ENCODE measurements at places on chromosomes 1 and 21. TPM values are rescaled to one million over a fixed set of nuclear protein-coding genes. Genes with fewer than 3 reads are reported as not detected.
A peak's percentile ranks its signal among the peaks of the same experiment; 100 is the strongest.

DNA sequence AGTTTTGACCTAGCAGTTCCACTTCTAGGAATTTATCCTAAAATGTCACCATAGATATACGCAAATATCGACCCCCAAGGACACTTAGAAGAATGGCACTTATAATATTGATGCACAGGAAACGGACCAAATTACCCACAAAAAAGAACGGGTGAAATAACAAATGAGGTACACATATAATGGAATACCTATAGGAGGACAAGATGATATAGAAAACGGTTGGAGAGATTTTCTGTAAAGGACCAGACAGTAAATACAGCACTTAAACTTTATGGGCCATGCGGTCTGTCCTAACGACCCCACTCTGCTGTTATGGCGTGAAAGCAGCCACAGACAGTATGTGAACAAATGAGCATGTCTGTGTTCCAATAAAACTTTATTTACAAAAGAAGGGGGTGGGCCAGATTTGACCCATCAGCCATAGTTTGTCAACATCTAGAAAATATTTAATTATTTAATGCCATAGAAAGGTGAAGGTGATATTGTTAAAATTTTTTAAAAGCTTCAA, 2.4 kb downstream of the TMPRSS3 start:
- DNase-seq = no peak

Gene VTCN1
- total RNA-seq = 12.8 TPM

DNA sequence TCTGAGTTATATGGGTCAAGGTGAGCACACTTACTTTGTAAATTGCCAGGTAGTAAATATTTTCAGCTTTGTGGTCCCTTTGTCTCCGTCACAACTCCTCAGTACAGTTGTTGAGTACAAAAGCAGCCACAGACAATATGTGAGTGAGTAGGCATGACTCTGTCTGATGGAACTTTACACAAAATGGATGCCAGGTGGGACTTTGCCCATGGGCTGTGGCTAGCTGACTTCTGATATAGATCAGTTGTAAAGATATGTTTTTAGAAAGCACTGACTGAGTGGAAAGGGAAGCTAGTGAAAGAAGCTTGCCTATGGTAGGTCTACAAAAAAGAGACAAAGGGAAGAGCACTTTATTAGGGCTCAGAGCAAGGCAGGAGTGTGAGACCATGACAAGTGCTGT, 23.1 kb upstream of the IGSF5 start:
- DNase-seq = peak; percentile 30

GRCh38 chr1:233707153-233707879, 93.4 kb downstream of the KCNK1 start:
- peak; percentile 47 for DNase-seq

DNA sequence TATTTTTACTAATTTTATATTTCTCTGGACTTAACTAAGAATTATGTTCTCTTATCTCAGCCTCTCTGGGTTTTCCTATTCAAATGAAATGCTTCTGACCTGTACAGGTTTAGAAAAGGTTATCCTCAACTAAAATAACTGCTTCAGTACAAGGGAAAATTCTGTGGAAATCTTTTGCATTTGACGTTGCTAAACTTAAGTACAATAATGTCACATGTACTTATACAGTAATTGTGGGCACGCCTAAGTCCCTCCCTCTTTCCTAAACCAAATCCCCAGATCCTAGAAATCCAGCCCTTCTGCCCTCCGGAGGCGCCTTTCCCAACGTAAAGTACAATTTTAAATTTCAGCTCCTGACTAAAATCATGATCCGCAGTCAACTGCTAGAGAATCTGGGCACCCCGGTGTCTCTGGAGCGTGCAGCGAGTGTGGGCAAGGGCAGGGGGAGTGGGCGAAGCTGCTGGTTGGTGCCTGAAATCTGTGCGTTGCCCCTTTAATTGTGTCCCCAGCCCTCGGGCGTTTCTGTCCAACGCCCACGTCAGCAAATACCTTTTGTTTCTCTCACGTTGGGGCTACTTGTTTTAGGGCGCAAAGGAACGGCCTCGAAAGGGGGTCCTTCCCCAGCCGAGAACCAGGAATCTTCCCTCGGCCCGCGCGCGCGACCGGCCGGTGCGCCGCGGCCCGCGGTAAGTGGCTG, at the start of gene ZBTB8A:
ZBTB8A (plus strand) TSS at position 541 of the 697 bp plus-strand sequence. CDS start 53,505 bp downstream, outside the sequence.
- DNase-seq = peak; percentile 70
